ENCODE measurements at places on chromosomes 3 and 15.

GRCh38 chr15:93865586-93865985, 365.8 kb upstream of the MCTP2 start:
- DNase-seq = no peak

DNA sequence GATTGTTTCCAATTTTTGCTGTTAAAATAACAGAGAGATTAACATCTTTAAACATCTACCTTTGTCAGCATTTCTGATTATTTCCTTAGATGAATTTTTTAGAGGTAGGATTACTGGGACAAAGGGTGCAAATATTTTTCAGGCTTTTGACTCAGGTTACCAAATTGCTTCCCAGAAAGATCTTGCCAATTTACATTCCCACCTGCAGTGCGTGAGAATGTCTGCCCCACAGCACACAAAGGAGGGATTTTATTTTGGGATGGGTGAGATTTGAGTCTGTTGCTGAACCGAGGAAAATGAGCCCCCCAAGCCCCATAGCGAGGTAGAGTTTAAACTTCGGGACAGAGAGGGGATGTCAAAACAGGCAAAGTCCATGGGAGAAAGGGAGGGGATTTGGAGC, 25.9 kb upstream of the RNU6-1 start:
- DNase-seq = no peak

GRCh38 chr3:38006445-38006995, 15.9 kb downstream of the VILL start:
- DNase-seq = no peak

- DNase-seq = no peak
These were observed 451.1 kb upstream of the TPRG1 start for GRCh38 chr3:188720636-188721035.

DNA sequence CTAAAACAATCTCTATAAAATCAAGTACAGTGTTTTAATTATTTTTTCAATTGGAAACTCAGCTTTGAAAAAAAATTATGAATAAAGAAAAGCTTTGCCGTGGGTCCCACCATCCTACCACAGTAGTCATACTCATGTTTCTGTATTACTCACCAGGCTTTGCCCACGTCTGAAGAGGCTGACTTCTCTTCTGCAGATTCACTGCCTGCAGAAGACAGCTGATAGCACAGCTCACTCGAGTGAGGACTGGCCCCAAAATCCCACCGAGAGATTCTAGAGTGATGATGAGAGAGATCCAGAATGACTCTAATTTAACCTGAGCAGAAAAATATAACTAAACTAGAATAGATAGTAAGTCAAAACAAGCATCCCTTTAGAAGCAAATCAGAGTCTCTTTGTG, 11.9 kb downstream of the C2CD4B start:
- no peak for DNase-seq

DNA sequence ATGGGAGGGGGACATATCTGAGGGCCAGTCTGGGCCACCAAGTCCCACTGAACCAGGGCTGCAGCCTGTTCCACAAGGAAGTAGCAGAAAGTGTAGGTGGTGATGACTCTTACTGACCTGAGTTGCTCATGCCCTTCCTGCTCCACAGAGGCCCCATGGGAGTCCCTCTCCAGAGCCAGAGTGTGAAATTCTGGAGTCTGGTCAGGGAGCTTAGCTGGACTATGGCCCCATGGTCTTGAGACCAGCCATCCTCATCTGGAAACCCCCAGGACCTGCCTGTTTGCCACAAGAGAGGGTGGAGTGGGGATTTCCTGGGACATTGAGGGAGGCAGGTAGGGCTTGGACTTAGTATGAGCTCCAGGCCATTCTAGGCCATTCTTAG, 3.0 kb downstream of the SPINT1 start:
- DNase-seq = no peak

GRCh38 chr15:39192351-39192750, 388.5 kb upstream of the THBS1 start:
- no peak for DNase-seq
